ENCODE measurements at places on chromosomes 13 and 19.
A peak's percentile ranks its signal among the peaks of the same experiment; 100 is the strongest.

GRCh38 chr13:86870444-86870843 is 800.7 kb upstream of the SLITRK5 start:
- no peak for DNase-seq

- DNase-seq, result no peak
These were observed 1417.1 kb upstream of the ATXN8OS start for GRCh38 chr13:68690567-68690966.

DNA sequence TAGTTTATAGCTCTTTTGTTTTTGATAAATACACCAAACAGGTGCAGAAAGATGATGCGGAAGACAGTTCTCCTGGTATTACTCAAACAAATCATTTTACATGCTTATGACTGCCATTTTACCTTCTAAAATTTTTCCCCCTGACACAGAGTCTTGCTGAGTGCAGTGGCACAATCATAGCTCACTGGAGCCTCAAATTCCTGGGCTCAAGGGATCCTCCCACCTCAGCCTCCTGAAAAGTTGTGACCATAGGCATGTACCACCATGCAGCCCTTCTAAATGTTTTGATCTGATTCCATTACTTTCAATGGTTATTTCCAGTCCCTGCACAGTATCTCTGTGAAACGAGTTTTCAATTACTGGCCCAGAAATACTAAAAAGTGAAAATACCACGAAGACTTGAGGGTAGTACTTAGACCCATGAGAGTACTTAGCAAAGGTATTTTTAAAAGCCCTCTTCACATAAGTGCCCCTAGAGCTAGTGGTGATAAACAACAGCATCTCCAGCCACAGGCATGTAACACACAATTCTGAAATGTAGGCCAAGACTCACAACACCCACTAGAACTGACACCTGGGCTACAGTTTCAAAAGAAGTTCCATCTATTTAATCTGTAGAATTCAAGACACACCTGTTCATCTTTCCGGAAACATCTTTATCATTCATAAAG is 11.3 kb downstream of the HSPH1 start:
- DNase-seq, result no peak

GRCh38 chr19:1618157-1619093 is 13.2 kb upstream of the UQCR11 start:
- no peak for DNase-seq

GRCh38 chr13:63198071-63198470 is 1782.4 kb upstream of the PCDH20 start:
- DNase-seq, result no peak

GRCh38 chr19:21092109-21092508 is 10.1 kb downstream of the ZNF714 start:
- DNase-seq, result no peak

GRCh38 chr13:52929846-52930245 is 81.4 kb upstream of the PCDH8 start:
- no peak for DNase-seq

DNA sequence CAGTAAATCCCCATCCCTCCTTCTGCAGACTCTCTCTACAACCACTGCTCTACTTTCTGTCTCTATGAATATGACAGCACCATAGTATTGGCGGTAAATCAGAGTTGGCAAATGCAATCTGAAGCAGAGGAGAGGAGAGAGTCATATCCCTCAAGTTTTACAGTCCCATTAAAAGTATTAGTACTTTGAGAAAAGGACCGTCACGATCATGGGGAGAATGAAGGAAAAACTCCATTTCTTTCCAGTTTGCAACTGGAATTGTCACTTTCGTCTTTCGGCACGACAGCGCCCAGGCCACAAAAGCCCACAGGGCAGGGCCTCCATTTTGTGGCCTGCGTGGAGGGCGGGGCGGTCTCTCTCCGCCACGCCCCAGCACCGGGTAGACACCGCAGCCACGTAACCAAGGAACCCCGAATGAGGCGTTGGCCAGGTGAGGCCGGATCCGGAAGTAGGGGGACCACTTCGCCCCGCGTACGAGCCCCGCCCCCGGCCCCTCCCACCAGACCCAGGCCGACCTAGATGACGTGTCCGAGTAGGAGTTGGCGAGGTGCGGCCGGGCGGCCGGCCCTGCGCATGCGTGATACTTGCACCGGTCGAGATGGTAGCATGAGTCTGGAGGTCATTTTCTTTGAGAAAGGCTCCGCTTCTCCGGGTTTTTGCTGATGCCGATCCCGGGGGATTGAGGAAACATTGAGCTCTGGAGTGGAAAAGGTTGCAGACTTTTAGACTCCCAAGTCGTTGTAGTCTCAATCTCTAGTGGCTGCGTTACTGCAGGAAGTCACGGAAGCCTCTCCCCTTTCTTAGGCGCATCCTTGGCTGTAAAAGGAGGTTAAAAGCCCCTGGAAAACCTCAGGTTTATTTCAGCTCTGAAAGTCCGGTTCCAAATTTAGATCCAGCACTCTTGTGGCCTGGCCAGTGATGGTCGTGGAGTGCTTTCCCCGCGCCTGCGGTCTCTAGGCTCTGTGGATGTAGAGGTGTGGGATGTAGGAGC is 2.8 kb upstream of the TM9SF2 start:
- peak; percentile 96 for DNase-seq

DNA sequence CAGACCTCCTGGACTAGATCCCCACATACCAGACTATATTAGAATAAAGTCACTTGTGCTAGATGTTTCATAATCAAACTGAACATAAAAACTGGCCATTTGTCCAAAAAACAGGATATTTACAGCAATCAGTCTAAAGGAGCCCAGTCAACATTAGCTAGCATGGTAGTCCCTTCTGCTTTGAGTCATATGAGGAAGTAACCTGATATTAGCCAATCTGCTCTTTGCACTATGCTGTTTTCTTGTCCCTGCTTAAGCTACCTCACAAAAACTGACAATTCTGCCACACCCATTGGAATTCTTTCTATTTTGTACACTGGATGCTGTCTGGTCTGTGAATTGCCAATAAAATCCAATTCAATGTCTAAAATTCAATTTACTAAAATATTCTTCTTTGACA is 1824.2 kb downstream of the OLFM4 start:
- no peak for DNase-seq

DNA sequence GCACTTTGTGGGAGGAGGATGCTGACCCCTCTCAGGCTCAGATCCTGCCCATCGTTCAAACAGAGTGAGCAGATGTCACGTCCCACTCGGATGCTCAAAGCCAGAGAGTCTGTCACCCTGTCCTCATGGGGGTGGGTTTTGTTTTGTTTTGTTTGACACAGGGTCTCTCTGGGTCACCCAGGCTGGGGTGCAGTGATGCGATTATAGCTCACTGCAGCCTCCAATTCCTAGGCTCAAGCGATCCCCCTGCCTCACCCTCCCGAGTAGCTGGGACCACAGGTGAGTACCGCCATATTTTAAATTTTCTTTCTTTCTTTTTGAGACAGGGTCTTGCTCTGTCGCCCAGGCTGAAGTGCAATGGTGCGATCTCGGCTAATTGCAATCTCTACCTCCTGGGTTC is 4.0 kb downstream of the ADGRE2 start:
- DNase-seq, result no peak

DNA sequence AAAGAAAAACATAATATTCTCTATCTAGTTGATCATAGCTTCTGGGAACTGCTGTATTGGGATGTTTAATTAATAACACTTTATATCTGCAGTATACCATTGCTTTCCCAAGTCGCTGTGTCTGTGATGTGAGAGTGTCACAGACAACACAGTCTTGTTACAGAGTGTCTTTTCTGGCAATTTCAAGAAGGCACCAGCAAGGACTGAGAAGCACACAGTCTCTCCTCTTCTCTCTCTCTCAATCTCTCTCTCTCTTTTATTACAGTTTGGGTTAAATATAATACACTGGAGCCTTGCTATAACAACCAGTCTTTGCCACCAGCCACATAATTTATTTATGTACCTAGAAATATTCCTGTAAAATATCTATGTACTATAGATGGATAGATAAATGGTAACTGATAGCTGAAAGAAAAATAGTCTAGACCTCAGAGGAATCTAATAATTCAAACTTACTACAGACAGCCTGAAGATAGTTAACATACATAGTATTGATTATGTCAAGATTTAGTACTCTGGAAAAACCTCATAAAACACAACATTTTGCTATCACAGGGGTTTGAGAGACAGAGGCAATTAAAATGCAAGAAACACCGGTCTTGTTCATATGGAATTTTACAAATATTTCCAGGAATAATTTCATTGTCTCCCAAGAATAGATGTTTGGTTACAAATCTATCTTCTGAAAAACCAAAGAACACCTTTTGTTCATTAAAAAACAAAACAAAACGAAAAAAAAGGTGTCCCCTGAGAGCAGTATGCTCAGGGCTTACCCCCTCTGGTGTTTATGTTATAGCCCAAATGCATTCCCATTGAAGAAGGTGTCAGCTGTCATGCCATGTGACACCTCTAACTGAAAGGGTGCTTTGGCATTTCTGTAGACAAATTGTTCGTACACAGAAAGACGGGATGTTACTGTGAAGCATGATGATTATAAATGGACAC is 507.8 kb downstream of the TBC1D4 start:
- no peak for DNase-seq

DNA sequence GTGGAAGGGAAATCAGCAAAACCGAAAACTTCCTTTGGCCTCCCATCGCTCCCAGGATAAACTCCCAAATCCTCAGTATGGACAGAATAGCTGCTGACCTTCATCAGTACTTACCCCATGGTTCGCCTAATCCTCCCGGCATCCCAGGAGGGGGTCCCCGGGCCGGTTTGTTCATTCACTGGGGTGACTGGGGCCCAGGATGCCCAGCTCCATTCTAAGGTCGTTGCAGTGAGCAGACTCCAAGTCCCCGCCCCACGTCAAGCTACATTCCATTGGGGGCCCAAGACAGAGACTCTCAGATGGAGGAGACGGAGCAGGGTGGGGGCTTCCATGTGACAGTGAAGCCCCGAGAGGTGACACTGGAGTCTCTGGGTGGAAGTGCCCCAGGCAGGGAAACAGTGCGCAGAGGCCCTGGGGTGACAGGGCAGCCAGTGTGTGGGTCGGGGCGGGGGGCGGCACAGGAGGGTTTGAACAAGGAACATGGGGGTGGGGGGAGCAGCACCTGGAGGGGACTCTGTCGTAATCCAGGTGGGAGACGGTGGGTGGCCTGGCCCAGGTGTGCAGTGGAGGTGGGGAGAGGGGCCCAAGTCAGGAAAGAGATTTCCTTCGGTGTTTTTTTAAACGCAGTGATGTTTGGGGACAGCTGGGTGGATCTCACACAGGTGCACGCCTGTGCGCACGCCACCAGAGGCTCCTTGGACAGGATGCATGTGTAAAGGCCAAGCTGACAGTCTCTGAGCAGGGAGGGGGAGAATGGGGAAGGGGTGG is 5.1 kb downstream of the SSBP4 start:
- no peak for DNase-seq

GRCh38 chr13:40236566-40237168 is 429.8 kb downstream of the FOXO1 start:
- DNase-seq, result no peak
